ENCODE measurements at places on chromosomes 6 and 20. TPM values are rescaled to one million over a fixed set of nuclear protein-coding genes. Genes with fewer than 3 reads are reported as not detected.

The PROKR2 gene
- total RNA-seq, result not detected

- peaks cover 63% of the 10 kb centered on the region for H3K4me1 ChIP-seq
- H3K27me3 ChIP-seq, result no peaks in the 10 kb centered on the region
- H3K27ac ChIP-seq, result peak overlapping the region; percentile 77
- peaks cover 11% of the 10 kb centered on the region for H3K36me3 ChIP-seq
- H3K4me3 ChIP-seq, result no peak overlapping the region
- DNase-seq, result no peak
Measured at GRCh38 chr20:50799176-50799889, 4.5 kb downstream of the BCAS4 start.

DNA sequence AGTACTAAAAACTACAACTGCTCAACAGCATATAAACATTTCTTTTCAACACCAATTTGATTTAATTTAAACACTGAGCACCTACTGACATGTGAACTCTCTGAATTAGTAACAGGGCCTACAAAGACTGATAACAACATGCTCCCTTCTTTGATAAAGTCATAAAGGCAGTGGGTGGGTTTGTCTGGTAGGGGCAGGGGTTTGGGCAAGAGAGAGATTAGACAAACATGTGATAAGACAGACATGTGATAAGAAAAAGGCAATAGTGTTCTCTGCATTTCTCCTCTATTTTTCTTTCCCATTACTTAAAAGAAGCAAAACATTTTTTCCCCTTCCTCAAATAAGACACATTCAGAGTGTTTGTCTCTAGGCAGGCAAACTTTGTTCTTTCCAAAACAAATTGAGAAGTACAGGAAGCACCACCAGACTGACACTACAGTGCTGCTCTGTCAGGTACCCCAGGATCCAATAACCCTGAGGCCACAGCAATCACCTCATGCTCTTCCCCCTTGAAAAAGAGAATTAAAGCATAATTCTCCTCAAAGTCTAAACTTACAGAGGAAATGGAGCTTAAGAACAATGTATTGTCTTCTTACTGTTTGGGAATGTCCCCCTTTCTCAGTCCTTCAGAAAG, 11.9 kb downstream of the C6orf52 start:
- no peaks in the 10 kb centered on the region for H3K36me3 ChIP-seq
- no peaks in the 10 kb centered on the region for H3K27me3 ChIP-seq
- H3K27ac ChIP-seq, result no peak overlapping the region
- no peaks in the 10 kb centered on the region for H3K4me1 ChIP-seq

DNA sequence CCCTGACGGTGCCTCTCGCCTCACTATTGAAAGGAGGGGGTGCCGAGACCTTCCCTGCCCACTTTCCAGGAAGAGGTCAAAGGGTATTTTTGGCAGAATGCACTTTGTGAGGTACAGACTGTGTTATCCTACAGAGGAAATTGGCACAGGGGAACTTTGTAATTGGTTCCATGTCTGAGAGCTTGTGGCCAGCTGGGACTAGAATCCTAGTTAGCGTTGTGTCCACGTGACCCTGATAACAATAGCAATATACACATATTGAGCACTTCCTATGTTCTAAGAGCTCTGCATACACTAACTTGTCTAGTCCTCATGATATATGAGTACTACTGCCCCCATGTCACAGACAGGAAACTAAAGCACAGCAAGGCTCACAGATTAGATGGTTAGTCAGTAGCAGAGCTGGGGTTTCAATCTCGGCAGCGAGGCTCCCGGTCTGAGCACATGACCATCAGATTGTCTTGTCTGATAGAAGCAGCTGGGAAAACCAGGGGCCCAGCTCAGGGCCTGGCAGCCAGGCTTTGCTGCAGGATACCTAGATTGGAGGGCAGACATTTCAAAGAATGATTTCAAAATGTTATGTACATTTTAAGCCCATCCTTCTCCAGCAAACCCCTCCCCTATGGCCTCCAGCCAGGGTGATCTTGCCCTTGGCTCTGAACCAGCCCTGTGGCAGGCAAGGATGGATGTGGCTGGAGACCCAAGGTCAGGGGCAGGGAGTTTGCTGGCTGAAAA, 1.4 kb downstream of the MAPK13 start:
- no peaks in the 10 kb centered on the region for H3K27me3 ChIP-seq
- peaks cover 20% of the 10 kb centered on the region for H3K36me3 ChIP-seq
- DNase-seq, result peak; percentile 49
- H3K4me1 ChIP-seq, result peaks cover 28% of the 10 kb centered on the region
- H3K4me3 ChIP-seq, result peak overlapping the region; percentile 78

DNA sequence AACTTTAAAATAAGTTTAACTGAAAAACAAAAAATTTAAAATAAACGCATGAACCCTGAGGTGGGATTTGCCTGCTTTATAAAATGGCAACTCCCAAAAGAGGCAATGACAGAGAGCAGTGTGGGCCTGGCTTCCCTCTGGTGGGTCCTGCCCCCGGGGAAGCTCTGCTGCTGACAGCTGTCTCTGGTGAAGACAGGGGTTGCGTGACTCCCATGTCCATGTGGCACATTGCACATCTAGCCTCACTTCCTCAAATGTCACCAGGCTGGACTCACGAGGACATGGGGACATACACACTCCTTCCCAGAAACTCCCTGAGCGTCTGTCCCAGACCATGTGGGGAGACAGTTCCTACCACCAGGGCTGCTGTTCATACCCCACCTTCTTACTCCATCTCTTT, 66.2 kb downstream of the ABHD12 start:
- no peaks in the 10 kb centered on the region for H3K27me3 ChIP-seq
- peaks cover 6% of the 10 kb centered on the region for H3K36me3 ChIP-seq
- H3K4me3 ChIP-seq, result no peak overlapping the region
- H3K27ac ChIP-seq, result no peak overlapping the region
- peaks cover 2% of the 10 kb centered on the region for H3K4me1 ChIP-seq
- DNase-seq, result no peak

Data from B cell (primary cell).